ENCODE measurements at places on chromosomes 13 and 19.

- peak; percentile 7 for DNase-seq
Measured at GRCh38 chr13:59531571-59532091, 632.1 kb downstream of the DIAPH3 start.

- DNase-seq, result no peak
Measured at GRCh38 chr19:52725528-52725961, 9.3 kb downstream of the ZNF611 start.

GRCh38 chr19:16861011-16861410 is 27.8 kb upstream of the F2RL3 start:
- DNase-seq, result no peak

GRCh38 chr19:1154731-1155351 is 19.2 kb downstream of the SBNO2 start:
- no peak for DNase-seq

DNA sequence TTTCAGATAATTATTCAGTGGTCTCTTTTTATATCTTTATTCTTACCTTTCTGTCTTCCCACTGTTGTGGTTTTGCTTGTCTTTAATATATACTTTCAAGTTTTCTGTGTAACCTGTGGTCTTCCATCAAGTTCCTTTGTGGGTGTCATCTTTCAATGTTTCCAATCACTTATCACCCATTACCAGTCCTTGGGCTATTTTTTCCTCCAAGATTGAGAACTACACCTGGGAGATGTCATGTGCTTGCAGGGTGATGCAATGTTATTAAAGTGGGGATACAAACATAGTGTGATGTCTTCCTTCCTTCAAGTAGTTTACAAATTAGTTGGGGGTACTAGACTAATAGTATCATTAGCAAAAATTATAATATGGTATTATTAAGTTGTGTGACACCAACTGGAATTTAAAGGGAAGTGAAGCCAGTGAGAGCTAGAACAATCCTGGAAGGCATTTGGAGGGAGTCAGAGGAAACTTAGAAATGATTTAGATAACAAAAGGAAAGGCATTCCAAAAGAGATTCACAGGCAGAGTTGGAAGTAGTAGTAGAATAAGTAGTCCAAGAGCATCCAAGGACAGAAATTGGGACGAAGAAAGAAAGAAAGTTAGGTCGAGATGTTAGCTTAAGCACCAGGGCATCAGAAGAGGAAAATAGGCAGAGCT is 3.4 kb downstream of the FNDC3A start:
- no peak for DNase-seq

GRCh38 chr13:109785141-109785891 is 1.1 kb downstream of the IRS2 start:
- peak; percentile 28 for DNase-seq

DNA sequence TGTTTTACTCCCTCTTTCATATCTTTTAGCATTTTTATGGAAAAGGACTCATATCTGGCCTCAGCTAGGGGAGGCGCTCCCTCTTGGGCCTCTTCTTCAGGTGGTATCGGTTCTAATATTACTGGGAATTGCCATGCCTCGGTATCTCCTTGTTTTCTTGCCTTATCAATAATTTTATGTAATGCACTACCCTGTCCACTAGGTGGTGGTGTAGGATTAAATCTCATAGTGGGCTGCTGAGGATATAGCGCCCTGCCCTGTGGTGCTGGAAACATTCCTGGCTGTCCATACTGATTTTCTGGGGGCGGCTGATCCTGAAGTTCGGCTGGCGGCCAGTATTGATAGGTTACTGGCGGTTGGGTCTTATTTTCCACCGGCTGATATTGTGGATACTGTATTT is 35.8 kb downstream of the ZNF420 start:
- DNase-seq, result no peak

DNA sequence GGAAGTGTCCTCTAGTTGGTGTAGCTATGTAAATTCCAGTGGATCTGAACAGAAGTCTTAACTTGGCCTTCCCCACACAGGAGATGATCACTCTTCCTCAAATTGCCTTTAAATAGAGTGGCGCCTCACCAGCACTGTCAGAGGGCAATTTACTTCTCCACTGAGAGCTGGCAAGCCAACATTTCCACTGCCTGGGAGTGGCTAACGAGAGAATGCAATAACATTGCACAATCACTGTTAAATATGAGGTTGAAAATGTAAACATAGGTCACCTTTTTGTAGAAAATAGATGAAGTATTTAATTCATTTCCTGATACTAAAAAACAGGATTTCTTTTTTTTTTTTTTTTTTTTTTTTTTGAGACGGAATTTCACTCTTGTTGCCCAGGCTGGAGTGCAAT is 55.4 kb upstream of the UBL3 start:
- DNase-seq, result no peak

GRCh38 chr19:48548253-48548911 is 3.6 kb upstream of the SULT2B1 start:
- DNase-seq, result no peak

DNA sequence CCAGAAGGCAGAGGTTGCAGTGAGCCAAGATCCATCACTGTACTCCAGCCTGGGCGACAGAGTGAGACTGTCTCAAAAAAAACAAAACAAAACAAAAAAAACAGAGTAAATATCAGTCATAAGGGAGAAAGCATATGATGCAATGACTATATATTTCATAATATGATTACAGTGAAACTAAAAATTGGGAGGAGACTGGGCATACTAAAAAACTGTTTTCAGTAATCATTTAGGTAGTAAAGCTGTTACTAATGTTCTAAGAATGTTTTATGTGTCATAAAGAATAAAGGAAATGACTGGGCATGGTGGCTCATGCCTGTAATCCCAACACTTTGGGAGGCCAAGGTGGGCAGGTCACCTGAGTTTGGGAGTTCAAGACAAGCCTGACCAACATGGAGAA is 15.9 kb downstream of the ZNF573 start:
- no peak for DNase-seq

DNA sequence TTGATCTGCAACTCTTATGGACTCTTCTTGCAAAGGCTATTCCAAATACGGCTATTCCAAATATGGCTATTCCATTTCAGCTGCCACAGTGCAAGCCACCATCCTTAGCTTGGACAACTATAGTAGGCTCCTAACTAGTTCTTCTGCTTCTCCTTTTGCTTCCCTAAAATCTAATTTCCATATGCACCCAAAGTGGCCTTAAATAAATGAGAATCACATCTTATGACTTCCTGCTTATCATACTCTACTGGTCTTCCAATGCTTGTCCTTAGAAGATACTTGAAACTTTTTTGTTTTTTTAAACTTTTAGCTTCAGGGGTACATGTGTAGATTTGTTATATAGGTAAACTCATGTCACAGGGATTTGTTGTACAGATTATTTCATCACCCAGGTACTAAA is 4.9 kb downstream of the UCHL3 start:
- no peak for DNase-seq

DNA sequence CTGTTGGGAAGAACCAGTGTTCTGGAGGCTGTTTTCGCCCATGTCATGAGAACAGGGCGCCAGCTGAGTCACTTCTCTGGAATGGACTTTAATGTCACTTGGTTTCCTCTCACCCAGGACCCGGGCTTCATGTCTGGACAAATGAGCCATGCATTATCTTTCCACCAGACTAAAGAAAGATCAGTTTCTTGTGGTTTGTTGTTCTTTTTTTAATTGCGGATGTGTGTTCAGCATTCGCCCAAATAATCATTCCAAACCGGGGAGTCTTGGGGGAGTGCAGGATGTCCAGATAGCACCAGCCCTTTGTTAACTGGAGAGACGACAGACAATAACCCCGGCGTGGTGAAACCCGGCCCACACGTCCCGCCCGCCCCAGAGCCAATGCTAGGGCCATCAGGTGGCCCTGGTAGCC is 102.5 kb downstream of the COL4A2 start:
- no peak for DNase-seq

DNA sequence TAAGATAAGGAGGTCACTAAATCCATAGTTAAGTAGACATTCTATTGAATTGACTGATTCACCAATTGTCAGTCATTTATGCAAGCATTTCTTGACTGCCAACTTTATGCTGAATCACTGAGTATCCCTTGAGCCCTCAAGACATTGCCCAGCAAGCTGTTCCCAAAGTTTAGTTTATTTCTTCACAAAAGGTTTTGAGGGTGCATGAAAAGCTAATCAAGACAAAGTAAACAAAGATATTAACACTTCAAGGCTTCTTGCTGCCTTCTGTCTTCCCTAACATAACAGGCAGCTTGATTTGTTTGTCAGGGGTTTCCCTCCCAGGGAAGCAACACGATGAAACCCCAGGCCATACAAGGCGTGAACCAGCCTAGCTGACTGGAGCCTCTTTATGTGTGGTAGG is 374.4 kb downstream of the SPRY2 start:
- DNase-seq, result no peak

DNA sequence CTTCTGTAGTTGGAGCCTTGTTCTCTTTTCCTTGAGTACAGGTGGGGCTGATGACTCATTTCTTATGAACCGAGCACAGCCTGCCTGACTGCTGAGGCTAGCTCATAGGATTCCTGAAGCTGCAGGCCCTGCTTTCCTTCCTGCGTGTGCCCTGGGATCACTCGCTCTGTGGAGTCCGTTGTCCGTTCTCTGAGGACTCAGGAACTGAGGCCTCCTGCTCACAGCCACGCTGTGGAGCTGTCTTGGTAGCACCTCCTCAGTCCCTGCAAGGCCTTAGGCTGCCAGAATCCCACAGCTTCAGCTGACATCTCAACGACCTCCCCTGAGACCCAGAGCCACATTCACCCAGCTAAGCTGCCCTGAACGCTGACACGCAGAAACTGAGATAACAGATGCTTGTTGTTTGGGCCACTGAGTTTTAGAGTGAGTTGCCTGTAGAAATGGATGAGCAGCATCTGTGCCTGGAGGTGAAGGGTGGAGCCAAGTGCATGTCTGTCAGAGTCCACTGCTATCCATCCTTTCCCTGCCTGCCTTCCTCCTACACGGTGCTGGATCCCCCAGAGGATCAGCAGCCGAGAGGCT is 72.9 kb downstream of the ARHGEF7 start:
- no peak for DNase-seq

DNA sequence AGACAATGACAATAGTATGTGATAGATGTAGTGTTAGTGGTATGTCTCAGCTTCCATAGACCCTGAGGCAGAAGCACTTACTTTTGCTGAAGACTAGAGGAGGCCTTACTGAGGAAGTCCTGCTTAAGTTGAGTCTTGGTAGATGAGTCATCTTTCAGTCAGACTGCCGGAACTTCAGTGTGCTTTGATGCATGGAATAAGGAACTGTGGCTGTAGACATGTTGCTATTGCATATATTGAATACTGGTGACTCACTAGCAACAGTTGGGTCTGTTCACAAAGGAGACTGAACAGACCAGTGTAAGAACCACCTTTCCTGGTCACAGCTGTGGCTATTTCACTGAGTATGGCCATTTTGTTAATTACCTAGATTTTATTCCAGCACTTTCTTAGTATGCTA is 1000.6 kb downstream of the OLFM4 start:
- no peak for DNase-seq

GRCh38 chr19:3374369-3375112 is 8.2 kb downstream of the NFIC start:
- DNase-seq, result no peak

- peak; percentile 63 for DNase-seq
Measured at GRCh38 chr13:29924482-29925350, 74.3 kb upstream of the UBL3 start.

- no peak for DNase-seq
Measured at GRCh38 chr19:48671446-48671995, 1.3 kb downstream of the NTN5 start.

GRCh38 chr13:89238496-89238895 is 1567.3 kb downstream of the SLITRK5 start:
- no peak for DNase-seq

- no peak for DNase-seq
Measured at GRCh38 chr13:51802631-51803418, 1.1 kb downstream of the DHRS12 start.

GRCh38 chr13:86870444-86870843 is 800.7 kb upstream of the SLITRK5 start:
- no peak for DNase-seq

DNA sequence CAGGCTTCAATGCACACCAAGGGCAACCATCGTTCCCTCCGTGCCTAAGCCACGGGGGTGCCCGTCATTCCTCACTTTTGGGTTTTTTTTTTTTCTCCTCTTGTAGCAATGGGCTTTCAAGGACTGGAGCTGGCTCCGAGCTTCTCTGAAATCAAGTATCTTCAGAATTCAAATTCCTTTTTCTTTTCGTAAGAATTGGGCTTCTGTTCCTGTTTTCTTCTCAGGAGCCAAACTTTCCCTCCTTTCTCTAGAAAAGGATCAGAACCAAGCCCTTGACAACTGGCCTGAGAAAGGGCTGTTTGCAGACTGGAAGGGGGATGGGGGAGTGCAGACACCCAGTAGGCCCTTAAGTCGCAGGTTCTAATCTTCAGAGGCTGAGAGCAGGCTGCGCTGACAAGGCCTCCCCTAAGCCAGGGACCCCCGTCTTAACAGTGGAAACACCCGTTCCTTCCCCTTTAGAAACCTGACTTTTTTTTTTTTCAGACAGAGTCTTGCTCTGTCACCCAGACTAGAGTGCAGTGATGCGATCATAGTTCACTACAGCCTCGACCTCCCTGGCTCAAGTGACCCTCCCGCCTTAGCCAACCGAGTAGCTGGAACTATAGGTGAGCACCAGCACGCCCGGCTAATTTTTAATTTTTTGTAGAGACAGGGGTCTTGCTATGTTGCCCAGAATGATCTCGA is 51.6 kb downstream of the RFX2 start:
- DNase-seq, result no peak

- no peak for DNase-seq
Measured at GRCh38 chr19:10686661-10687517, 14.3 kb upstream of the QTRT1 start.

GRCh38 chr13:32917504-32917903 is 98.7 kb upstream of the KL start:
- DNase-seq, result no peak

- no peak for DNase-seq
Measured at GRCh38 chr19:4352701-4353121, 9.3 kb downstream of the MPND start.
